ENCODE measurements at places on chromosomes 16 and 17.

GRCh38 chr16:50121721-50122445, 31.2 kb upstream of the TENT4B start:
- no peak for DNase-seq

GRCh38 chr16:59179446-59180082, 445.4 kb upstream of the GOT2 start:
- no peak for DNase-seq

DNA sequence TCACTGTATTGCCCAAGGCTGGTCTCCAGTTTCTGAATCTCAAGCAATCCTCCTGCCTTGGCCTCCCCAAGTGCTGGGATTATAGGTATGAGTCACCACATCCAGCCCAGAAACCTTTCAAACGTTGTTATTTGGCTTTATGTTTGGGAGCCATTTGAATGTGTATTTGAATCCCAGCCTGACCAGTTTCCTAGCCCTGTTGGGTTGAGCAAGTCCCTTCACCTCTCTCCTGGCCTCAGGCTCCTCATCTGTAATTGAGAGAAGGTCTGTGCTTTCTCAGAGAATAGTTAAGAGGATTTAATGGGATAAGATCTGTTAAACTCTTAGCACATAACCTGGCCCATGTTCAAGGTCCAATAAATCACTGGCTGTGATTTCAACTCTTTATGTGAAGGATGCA, 385.8 kb upstream of the RBFOX1 start:
- DNase-seq = no peak

GRCh38 chr16:85210423-85211169, 98.3 kb upstream of the CIBAR2 start:
- DNase-seq = no peak

DNA sequence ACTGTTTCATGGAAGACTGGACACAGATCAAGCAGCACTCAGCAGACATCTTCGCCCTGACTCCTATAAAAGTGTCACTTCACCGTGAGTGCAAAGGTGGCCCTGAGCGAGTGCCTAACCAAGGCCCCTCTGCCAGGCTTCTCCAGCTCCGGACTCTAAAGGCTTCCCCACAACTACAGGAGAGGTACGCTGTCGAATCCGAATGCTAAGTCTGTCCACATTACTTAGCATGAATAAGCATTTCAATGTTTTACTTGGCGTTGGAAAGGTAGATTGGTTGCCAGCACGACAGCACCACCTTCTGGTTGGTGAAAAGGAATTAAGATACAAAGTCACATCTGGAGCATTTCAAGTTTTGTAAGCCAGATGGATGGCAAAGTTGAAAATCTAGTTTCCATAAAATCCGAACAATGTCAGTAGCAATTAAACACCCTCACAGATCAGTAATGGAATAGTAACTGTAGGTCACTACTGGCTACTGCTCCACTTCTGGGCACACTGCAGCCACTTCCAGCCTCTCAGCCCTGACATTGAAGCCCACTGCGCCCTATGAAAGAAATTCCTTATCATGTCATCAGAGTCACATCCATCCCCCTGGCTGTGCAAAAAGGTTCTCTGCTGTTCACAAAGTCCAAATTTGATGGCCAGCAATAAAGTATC, 100.9 kb downstream of the PARN start:
- peak; percentile 64 for DNase-seq

GRCh38 chr16:68384288-68385161, 63.8 kb downstream of the SMPD3 start:
- DNase-seq = no peak

- no peak for DNase-seq
Measured at GRCh38 chr16:3202903-3203539, 15.0 kb downstream of the OR1F1 start.

DNA sequence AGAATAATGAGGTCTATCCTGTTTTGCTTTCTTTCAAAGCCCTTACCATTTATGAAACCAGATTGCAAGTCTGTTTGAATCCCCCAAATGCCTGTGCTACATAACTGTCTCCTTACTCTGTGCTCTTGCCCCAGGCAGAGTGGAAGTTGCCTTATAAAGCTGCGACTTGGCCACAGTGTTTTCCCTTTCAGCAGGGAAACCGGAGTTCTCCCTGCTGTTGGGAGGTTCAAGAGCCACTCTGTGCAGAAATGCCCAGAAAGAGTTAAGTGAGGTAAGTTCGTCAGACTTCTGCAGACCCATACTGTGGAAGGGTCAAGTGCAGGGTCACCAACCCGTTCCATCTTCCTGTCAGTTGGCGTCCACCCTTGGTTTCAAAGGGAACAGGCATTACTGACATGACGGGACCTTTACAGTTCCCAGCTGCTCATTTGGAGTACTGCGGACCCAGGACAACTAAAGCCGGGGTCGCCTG, 508.9 kb downstream of the WWOX start:
- no peak for DNase-seq

- DNase-seq = no peak
Measured at GRCh38 chr17:78112518-78113471, 15.8 kb downstream of the TMC6 start.

DNA sequence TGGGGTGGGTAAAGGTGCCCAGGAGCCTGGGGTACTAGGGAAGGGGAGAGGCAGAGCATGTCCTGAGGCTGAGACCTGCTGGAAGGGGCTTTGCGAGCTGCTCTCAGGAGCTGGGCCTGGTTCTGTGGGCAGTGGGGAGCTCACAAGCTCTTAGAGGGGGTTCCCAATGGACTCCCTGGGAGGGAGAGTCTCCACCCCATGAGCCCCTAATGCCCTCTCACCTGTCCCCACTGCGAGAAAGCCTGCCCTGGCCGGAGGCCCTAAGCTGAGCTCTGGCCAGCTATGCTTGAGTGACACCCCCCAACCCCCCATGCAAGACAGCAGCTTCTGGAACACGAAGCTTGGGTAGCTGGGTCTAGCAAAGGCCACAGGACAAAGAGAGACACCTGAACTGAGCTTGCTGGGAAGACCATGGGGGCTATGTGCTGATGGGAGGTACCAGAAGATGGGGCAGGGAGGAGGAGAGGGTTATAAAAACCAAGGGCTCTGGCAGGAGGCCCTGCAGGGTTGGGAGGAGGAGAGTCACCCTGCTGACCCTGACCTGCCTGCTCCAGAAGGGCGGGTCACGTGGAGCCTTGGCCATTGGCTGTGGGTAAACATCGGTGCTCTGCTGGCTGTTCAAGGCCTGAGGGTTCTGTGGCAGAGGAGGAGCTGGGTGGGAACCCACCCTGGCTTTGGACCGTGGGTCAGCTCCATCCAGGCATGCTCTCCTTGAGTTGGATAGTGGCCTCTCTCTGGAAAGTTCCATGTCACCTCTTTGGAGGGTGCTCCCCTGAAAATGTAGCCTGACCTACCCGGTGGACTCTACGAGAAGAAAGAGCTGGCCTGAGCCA, 106.7 kb downstream of the RAB11FIP4 start:
- DNase-seq = no peak

DNA sequence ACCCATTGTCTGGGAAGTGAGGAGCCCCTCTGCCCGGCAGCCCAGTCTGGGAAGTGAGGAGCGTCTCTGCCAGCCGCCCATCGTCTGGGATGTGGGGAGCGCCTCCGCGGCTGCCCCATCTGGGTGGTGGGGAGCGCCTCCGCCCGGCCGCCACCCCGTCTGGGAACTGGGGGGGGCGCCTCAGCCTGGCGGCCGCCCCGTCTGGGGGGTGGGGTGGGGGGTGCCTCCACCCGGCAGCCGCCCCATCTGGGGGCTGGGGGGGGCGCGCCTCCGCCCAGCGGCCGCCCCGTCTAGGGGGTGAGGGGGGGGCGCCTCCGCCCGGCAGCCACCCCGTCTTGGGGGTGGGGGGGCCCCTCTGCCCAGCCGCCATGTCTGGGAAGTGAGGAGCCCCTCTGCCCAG, 78.4 kb downstream of the RPGRIP1L start:
- no peak for DNase-seq

GRCh38 chr16:16997349-16997748, 473.4 kb downstream of the XYLT1 start:
- no peak for DNase-seq

GRCh38 chr16:10128397-10129258, 53.6 kb downstream of the GRIN2A start:
- DNase-seq = no peak

GRCh38 chr17:82801377-82801970, 38.3 kb downstream of the ZNF750 start:
- no peak for DNase-seq

GRCh38 chr17:77010667-77011066, 130.1 kb upstream of the SEC14L1 start:
- DNase-seq = no peak

DNA sequence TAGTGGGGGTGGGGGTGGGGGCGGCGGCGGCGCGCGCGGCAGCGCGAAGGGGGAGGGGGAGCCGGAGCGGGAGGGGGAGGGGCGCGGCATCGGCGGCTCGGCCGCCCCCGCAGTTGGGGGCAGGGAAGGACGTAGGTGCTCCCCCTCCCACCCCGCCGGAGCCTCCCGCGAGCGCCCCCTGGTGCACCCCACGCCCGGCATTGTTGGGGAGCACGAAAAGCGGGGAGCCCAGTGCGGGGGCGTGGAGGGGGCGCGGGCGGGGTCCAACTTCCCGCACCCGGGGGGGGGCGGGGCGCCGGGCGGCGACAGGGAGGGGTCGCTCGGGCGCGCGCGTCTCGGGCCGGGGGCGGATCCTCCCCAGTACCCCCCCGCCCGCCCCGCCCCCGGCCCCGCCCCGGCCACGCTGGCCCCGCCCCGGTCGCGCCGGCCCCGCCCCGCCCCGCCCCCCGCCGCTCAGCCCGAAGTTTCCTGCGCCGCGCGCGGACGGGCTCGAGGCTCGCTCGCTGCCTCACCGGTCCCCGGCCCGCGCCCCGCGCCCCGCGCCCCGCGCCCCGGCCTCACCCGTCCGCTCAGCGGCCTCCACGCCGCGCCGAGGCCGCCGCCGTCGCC, at the start of gene CACNA1H:
Gene CACNA1H (plus strand): TSS at position 456 of the 609 bp plus-strand sequence. CDS start 632 bp downstream, outside the sequence.
- DNase-seq = no peak

GRCh38 chr17:28133562-28133970, 91.1 kb downstream of the NLK start:
- no peak for DNase-seq

- no peak for DNase-seq
Measured at GRCh38 chr17:21539146-21539545, 153.2 kb upstream of the KCNJ18 start.

DNA sequence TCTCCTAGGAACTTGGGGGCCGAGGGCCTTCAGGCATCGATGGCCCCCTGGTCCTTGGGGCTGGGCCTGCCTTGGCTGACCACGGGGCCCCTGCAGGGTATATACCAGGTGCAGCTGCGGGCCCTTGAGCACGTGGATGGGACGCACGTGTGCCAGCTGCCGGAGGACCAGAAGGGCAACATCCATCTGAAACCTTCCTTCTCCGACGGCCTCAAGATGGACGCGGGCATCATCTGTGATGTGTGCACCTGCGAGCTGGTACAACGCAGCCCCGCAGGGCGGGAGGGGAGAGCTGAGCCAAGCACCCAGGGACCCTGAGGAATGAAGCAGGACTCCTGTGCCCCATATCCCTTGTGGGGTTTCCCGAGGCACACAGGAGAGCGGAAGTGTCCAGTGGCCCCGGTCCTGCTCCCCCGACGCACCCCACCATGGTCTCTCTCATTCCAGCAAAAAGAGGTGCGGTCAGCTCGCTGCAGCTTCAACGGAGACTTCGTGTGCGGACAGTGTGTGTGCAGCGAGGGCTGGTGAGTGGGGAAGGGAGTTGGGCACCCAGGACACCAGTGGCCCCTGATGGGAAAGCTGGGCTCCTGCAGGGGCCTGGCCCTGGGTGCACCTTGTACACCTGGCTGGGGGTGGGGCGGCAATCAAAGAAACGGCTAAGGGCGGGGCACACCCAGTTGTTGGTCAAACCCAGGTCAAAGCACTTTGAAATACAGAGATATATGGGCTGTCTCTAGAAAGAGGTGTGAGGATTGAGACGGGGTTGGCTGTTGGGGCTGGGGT, 10.6 kb downstream of the ITGB4 start:
- no peak for DNase-seq

GRCh38 chr17:2707721-2708584, 3.6 kb downstream of the CLUH start:
- DNase-seq = no peak

DNA sequence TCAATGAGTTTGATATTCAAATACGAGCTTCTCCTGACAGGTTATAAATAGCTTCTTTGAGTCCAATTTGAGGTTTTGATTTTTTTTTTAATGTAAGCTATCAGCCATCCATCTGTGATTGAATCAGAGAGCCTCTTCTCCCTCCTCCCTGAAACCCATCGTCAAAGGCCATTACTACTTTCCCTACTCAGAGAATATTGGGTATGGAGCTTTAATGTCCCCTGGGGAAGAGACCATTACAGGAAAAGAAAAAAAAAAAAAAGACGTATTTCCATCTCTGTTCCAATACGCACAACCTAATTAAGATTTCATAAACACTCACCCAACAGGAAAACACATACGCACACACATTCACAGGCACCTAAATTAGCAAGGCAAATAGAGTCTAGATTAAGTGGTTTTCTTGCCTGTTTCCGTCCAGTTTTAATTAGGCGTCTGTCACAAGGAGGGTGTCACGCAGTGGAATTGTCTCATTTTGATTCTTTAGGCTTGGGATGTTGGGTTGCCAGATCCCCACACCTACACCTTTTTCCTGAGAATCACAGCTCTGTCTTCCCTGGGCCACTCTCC, 194.3 kb upstream of the RPL38 start:
- no peak for DNase-seq

GRCh38 chr16:47374629-47375028, 86.2 kb downstream of the ITFG1 start:
- DNase-seq = no peak

- no peak for DNase-seq
Measured at GRCh38 chr17:29143894-29144293, 36.3 kb downstream of the MYO18A start.

DNA sequence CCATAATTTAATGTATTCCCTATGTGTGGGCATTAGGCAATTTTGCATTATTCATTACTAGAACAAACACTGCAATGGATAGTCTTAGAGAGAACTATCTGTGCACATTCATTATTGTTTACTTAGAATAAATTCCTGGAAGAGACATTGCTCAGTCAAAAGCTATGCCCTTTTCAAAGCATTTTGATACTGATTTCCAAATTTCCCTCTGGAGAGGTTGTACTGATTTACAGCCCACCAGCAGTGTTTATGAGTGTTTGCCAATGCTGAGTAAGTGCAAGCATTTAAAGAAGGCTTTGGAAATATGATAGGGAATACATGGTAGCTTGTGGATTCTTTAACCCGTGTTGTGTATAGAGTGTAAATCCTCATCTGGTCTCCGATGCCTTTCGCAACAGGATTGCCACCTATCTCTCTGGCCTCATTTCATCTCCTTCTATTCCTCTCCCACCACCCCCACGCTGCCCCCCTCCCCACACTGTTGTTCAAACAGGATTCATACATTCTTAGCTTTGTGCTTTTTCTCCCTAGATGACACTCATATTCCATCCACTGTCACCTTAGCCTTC, 33.4 kb upstream of the MMD start:
- no peak for DNase-seq
